ENCODE measurements at places on chromosomes 5 and 9. TPM values are rescaled to one million over a fixed set of nuclear protein-coding genes. Genes with fewer than 3 reads are reported as not detected.

Gene WNT8A
- polyA plus RNA-seq = not detected

Gene AK8
- 0.08 TPM for polyA plus RNA-seq

Gene TEX48
- polyA plus RNA-seq = not detected

Gene FGD3
- 145 TPM for polyA plus RNA-seq

Gene IFNE
- polyA plus RNA-seq = not detected

All from CD14-positive monocyte (primary cell).